NCI-H1092 (cell line): ENCODE measurements at places on chromosomes 4 and X.

- DNase-seq, result no peak
Observed at GRCh38 chrX:19342331-19342906, 1.3 kb upstream of the PDHA1 start.

DNA sequence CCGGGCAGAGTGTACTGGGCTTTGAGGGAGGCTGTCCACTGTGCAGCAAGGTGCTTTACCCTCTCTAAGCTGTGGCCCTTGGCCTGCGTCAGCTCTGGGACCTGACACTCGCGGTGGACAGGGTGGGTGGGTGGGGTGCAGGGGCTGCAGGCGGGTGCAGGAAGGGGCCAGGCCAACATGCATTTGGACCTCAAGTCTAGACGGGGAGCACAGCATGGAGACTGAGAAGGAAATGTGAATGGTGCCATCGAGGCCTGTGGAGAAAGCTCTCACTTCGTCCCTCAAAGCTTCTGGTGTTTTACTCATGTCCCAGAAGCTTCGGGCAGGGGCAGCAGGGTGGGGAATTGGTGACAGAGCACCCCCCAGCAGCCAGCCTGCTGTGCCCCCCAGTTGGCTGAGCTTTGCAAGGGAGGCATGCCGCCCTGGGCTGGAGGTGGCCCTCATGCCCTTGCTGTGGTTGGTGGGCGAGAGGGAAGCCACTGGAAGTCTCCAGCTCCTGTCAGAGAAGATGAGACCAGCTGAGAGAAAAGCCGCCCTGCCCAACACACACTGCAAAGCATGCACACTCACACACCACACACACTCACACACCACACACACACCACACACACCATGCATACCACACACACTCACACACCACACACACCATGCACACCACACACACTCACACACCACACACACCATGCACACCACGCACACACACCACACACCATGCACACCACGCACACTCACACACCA lies 12.3 kb downstream of the PNMA6E start:
- no peak for DNase-seq

- DNase-seq, result no peak
Observed at GRCh38 chr4:175457956-175458355, 354.1 kb downstream of the GPM6A start.

DNA sequence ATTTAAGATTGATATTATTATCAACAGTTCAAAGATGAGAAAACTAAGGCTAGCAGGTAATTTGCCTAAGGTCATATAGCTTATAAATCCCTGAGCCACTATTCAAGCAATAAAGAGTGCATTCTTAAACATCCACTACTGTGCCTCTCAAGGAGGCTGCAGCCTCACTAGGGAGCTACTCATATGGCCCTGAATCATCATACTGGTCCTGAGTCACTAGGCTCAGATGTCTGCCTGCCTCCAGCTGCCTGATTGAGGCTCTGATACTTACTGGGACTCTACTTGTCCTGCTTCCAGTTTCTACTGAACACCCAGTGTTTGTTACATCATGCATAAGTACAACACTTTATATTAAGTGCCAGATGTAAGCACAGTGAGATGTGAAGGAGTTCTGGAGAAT lies 110.7 kb downstream of the AASDH start:
- DNase-seq, result no peak

DNA sequence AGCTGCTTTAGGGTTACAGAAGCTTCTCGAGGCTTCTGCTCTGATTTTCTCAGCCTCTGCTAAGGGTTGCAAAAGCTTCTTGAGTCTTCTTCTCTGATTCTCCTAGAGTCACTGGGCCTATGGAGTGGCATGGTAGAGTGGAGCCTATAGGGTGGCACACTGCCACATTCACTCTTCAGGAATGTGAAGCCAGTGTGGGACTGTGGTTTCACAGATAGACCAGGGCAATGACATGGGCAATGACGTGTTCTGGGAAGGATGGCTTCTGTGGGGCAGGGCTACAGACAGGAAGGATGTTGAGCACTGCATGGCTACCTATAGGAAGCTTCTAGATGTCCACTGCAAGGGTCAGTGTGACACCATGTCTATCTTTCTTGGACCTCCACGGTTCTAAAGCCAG lies 11.0 kb upstream of the MAMLD1 start:
- no peak for DNase-seq
